ENCODE measurements at places on chromosomes 3 and 15. TPM values are rescaled to one million over a fixed set of nuclear protein-coding genes. Genes with fewer than 3 reads are reported as not detected.

Gene CACNA1D
- total RNA-seq: 5.0 TPM

Gene RASL12
- total RNA-seq: 0.44 TPM

Gene MCF2L2
- total RNA-seq: 18.1 TPM

Gene CMC1
- total RNA-seq: 9.8 TPM

Gene HOMER2
- 32.6 TPM for total RNA-seq

Gene HTR3E
- not detected for total RNA-seq

Gene SERPINI2
- not detected for total RNA-seq

Gene GOLGA6L1
- total RNA-seq: not detected

Gene CTXN2
- total RNA-seq: 0.22 TPM

Gene RHOV
- 1.8 TPM for total RNA-seq

Gene COLQ
- total RNA-seq: 4.8 TPM

Gene LMAN1L
- total RNA-seq: not detected

Gene ATP8B4
- not detected for total RNA-seq
